Stimulated activated naive CD4-positive, alpha-beta T cell treated with Interleukin-2 at 50 U/mL for 16 hours (primary cell): ENCODE measurements at places on chromosomes 6 and 20.

- DNase-seq: no peak
Observed at GRCh38 chr6:157268835-157269234, 54.5 kb downstream of the TMEM242 start.

DNA sequence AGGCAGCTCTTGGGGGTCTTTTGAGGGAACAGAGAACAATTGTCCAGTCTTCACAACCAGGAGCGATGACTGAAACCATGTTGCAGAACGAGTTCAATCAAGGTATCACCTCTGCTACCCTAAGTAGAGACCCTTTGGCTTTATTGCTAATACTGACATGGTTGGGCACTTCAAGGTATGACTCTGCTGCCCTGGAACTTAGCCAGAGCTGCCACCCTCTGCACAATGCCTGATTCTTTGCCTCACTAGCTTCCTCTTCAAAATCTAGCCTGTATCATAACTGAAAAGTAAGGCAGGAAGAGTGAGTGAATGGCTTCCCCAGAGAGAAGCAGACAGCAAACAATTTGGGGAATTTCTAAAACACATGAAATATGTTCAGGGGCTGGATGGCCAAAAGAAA is 592.7 kb upstream of the NRSN1 start:
- DNase-seq: no peak

- DNase-seq: no peak
Observed at GRCh38 chr6:33672808-33673207, 38.7 kb downstream of the UQCC2 start.

- DNase-seq: no peak
Observed at GRCh38 chr20:4135385-4136077, 120.2 kb upstream of the RNF24 start.

- DNase-seq: no peak
Observed at GRCh38 chr6:1013656-1014430, 298.1 kb upstream of the FOXQ1 start.

DNA sequence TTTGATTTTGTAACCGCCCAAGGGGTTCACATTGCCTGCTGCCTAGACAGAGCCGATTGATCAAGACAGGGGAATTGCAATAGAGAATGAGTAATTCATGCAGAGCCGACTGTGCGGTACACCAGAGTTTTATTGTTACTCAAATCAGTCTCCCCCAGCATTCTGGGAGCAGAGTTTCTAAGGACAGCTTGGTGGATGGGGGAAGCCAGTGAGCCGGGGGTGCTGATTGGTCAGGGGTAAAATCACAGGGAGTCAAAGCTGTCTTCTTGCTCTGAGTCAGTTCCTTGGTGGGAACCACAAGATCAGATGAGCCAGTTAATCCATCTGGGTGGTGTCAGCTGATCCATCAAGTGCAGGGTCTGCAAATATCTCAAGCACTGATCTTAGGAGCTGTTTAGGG is 60.0 kb upstream of the EZR start:
- DNase-seq: peak; percentile 65

- DNase-seq: no peak
Observed at GRCh38 chr6:121398127-121398526, 37.3 kb upstream of the GJA1 start.

- DNase-seq: no peak
Observed at GRCh38 chr20:37649017-37649416, 44.8 kb upstream of the CTNNBL1 start.

GRCh38 chr20:5046656-5047339 is 45.5 kb upstream of the SLC23A2 start:
- DNase-seq: no peak

DNA sequence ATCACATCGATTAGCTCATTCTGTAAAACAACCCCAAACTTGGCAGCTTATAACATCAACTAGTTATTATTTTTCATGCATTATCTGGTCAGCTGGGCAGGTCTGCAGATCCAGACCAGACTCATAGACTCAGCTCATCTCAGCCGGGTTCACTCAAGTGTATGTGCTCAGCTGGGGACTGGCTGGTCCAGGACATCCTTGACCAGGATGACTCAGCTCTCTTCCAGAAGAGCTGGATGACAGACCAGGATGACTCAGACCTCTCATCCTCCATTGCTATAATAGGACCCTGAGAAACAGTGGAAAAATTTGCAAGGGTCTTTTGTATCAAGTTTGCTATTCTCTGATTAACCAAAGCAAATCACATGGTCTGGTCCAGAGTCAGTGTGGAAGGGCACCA is 312.5 kb upstream of the PLCB4 start:
- no peak for DNase-seq

GRCh38 chr20:7637184-7637583 is 303.1 kb downstream of the HAO1 start:
- no peak for DNase-seq

DNA sequence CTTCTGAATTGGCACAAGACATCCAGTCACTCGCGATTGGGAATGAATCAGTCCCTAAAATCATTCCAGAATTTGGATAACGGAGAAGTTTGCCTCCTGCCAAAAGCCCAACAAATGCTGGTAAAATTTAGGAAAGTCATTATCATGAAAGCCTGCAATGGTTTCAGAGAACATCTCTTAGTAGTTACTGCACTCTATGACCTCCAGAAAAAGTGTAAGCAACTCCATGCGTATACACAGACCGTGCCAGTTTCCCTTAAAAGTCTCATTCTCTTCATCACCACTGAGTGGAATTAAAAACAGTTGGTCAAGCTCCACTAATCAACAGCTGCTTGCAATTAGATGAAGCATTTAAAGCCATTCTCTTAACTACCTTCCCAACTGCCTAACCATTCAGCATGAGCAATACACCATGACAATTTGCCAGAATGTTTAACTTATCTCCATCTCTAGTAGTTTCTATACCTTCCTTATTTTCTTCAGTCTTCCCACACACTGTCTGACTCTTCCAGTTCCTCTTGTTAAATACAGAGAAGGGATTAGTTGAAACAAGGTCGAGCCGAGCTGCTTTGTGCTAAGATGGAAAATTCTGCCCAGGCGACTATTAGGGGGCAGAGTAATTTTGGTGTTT is 183.6 kb upstream of the PRDM1 start:
- no peak for DNase-seq

DNA sequence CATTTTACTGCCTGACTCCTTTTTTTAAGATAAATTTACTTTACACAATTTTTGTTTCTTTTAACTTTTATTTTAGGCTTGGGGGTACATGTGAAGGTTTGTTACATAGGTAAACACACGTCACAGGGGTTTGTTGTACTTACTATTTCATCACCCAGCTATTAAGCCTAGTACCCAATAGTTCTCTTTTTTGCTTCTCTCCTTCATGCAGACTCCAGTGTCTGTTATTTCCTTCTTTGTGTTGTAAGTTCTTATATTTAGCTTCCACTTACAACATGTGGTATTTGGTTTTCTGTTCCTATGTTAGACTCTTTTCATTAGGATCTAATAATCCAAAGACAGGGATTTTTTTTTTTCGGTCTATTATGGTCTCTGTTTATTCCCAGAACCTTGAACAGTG is 83.5 kb upstream of the CCN6 start:
- no peak for DNase-seq

GRCh38 chr6:157379656-157380457 is 1.1 kb upstream of the ZDHHC14 start:
- peak; percentile 86 for DNase-seq

DNA sequence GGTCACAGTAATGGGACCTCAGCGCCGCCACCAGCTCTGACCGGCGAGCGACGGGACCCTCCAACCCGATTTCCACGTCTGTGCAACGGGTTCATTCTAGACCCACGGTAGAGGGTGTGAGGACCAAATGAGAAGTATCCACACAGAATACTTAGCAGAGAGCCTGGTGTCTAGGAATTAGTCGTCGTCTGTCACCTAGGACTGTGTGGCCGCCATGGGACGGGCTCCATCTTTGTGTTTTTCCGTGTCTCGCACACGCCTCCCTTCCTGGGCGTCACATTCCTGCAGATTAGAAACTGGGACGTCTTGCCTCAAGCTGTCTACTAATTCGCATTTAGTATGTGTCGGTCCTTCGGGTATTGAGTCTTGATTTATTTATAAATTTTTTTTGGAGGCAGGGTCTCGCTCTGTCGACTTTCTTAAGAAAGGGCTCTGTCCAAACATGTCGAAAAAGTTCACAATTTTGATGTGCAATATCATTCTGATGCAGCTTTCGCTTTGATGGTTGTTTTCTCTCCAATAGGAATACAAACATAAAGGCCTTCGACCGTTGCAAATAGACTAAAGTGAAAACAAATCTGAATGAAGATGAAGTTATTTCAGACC is 563 bp downstream of the MGME1 start:
- DNase-seq: peak; percentile 41

- DNase-seq: no peak
Observed at GRCh38 chr6:36357872-36358225, 21.2 kb upstream of the BNIP5 start.

DNA sequence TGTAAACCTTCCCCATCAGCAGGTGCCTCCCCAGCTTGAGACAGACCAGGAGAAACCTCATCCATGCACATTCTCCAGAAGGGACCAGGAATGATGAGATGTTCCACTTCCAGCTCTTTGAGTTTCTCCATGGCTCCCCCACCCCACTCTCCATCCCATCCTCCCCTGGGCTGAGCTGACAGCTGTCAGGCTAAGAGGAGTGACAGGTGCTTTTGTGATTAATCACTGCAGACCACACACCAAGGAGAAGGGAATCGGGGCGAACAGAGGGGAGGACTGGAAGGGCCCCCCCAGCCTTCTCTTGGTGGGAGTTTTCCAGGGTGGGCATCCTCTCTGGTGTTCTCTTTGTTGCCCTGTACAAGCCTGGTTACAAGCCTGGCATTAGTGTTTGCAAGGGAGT is 56.1 kb upstream of the ZFAND3 start:
- DNase-seq: no peak

DNA sequence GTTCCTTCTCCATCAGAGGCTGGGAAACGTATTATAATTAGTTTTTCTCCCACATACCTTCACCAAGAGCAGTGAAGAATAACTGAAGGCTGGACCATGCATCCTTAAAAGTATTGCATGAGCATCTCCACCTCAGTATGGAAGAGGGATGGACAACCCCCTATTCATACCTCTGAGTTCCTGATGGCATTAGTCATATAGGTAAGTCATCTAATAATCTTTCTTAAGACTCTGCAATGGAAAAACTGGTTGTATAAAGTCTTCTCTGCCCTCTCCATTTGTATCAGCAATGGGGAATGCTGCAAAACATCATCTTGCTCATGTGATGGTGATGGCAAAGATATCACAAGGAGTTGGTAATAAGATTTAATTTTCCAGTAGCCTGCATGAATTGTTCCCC is 24.5 kb downstream of the PGM3 start:
- DNase-seq: no peak

DNA sequence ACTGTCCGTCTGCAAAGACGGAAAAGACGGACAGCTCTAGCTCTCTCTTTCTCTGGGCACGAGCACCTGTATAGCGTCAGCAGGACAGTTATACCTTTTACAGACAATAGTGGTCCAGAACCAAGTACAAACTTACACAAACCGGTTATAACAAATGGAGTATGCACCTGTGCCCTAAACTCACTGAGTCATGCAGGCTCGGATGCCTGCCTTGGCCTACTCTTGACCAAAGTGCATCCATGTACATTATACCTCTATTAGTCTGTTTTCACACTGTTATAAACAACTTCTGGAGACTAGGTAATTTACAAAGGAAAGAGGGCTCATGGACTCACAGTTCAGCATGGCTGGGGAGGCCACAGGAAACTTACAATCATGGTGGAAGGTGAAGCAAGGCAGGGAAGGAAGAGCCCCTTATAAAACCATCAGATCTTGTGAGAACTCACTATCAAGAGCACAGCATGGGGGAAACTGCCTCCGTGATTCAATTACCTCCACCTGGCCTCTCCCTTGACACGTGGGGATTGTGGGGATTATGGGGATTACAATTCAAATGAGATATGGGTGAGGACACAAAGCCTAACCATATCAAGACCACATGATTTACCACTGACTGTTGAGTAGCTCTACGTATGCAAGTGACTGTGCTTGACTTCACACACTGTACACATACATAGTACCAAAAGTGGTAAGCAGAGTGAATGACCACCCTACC is 23.1 kb downstream of the MAN1A1 start:
- DNase-seq: no peak

GRCh38 chr6:42142118-42142835 is at the start of gene C6orf132:
C6orf132 (minus strand) TSS chr6:42142620; CDS start chr6:42142444, 176 bp downstream.
- no peak for DNase-seq

- no peak for DNase-seq
Observed at GRCh38 chr6:14127611-14128010, 10.0 kb downstream of the CD83 start.

DNA sequence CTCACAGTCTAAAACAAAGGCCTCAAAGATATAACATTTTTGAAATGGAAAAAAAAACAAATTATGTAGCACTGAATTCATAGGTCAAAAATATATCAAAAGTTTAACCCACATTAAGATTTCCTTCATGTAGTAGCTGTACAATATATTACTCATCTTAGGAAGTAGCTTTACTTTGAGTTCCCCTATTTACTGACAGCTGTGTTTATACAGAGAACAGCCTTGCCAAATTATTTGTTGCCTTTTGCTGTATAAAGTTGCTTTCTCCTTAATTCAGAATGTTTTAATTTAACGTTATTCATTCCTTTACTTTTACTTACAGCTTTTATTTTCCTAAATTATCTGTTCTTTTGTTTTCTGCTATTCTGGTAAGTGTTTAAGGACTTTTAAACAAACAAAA is 181.0 kb downstream of the COL12A1 start:
- DNase-seq: no peak

DNA sequence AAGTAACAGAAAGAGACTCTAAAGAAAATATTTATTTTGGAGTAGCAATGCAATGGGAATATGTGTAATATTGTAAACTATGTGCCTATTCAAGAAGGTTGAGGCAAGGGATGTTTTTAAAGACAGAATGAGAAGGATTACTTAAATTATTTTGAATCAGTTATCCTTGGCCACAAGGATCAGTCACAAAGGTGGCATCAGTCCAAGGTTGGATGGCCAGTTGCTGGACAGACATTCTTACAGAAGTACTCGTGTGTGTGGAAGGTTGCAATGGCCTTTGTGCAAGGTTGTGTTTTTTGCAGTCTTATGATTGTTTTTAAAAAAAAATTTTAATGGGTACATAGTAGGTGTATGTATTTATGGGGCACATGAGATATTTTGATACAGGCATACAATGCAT is 2.0 kb downstream of the QRSL1 start:
- DNase-seq: no peak

- DNase-seq: no peak
Observed at GRCh38 chr6:1781152-1781816, 171.6 kb downstream of the FOXC1 start.

- DNase-seq: no peak
Observed at GRCh38 chr6:31971279-31971992, 502 bp downstream of the DXO start.

DNA sequence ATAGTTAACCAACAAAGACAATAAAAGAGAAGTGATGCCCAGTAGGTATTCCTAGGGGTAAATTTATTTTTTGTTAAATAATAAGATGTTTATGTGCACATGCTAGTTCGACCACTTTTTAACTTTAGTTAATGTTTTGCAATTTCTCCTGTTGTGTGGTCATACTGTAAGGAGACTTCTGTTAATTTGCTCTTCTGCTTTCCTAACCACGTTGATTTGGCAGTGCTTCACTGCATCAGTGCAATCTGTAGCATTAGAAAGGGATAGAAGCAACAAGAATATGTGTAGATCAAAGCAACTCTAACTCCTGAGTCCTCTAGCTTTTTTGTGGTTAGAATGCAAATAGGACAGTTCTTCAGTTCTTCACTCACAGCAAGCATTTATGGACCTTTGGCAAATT is 13.9 kb downstream of the MYB start:
- DNase-seq: no peak
